ENCODE measurements at places on chromosomes 1 and 21. TPM values are rescaled to one million over a fixed set of nuclear protein-coding genes. Genes with fewer than 3 reads are reported as not detected.

The PDPN gene
- 8.0 TPM for total RNA-seq

The TIAM1 gene
- 16.5 TPM for total RNA-seq

The TSTD1 gene
- total RNA-seq = 1.5 TPM

The ZNF281 gene
- 40.1 TPM for total RNA-seq

The CNR2 gene
- total RNA-seq = not detected

The SPRR2E gene
- total RNA-seq = not detected

The ASCL5 gene
- total RNA-seq = not detected

The RASSF5 gene
- 0.97 TPM for total RNA-seq

The IGSF9 gene
- under 0.01 TPM for total RNA-seq

The SESN2 gene
- total RNA-seq = 30.3 TPM

The CD1E gene
- not detected for total RNA-seq
